ENCODE measurements at places on chromosomes 2 and 18. TPM values are rescaled to one million over a fixed set of nuclear protein-coding genes. Genes with fewer than 3 reads are reported as not detected.

Gene CABLES1
- 0.10 TPM for total RNA-seq

Gene DSC1
- total RNA-seq, result 4.5 TPM

Gene GTF2A1L
- total RNA-seq, result not detected

Gene POTEC
- total RNA-seq, result not detected

Gene PROM2
- total RNA-seq, result 0.31 TPM

Measured in mononuclear cell (primary cell).